ENCODE measurements at places on chromosomes 1 and 21.

DNA sequence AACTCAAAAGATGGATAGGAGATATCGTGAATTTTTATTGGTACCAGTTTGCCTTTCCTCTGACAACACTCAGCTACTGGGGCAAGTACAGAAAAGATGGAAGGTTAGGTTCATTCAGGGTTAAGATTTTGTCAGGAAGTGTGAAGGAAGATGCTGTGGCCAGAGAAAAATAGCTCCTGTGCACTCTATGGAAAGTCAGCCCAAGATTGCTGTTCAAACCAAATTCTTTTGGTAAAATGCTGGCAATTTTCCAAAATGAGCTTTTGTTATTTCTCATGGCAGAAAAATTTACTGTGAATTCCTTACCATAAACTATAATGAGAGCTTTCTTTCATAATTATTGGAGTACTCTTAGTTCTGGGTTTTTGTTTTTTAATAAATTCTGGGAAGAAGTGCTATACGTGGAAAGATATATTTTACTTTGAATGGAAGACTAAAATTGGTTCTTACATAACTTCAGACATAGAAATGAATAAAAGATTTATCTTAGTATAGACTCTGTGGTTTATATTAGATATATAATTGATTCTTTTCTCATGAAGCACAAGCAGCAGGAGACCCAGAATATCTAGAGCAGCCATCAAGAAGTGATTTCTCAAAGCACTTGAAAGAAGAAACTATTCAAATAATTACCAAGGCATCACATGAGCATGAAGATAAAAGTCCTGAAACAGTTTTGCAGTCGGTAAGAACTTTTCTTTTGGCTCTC lies 112.2 kb downstream of the USP25 start:
- peak; percentile 80 for DNase-seq

GRCh38 chr21:36694031-36694515 lies 4.8 kb upstream of the SIM2 start:
- DNase-seq = no peak

DNA sequence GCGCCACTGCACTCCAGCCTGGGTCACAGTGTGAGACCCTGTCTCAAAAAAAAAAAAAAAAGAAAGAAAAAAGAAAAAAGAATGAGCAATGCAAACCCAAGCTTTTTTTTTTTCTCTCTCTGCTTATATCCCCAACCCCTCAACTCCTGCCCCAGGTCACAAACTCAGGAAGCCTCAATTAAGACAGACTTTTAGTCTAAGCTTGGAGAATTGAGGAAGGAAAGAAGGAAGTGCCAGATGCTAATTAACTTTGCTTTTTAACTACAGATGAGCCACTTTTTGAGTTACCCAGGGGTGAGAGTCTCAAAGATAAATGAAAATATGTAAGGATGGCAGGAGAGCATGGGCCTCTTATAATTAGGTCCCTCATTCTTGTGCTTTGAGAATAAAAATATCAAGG lies 33.3 kb downstream of the PIK3CD start:
- DNase-seq = no peak

DNA sequence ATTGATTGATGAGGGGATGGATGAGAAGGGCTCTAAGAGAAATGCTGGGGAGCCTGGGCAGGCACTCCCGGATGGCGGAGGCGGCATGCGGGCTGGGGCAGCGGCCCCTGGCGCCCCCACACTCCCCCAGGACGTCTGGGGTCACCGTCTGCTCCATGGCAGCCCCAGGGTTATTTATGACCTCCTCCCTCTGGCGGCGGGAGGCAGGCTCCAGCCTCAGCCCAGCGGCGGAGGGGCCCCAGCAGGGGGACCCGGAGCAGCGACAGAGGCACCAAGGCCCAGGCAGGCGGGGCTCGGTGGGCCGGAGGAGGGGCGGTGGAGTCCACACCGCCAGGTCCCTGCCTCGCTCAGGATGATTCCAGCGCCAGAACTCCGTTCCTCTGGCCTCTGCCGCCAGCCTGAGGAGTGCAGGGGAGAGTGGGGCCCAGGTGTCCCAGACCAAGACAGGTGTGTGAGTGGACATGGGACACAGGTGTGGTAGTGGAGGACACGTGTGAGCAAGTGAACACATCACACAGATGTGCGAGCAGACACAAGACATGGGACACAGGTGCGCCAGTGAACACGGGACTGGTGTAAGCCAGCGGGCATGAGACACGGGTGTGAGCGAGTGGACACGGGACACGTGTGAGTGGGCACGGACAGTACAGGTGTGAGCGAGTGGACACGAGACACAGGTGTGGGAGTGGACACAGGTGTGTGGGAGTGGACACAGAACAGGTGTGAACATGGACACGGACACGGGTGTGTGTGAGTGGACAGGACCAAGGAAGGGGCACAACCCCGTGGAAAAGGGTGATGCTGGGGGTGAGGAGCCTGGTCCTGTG lies 2.5 kb upstream of the SAMD11 start:
- DNase-seq = peak; percentile 69

DNA sequence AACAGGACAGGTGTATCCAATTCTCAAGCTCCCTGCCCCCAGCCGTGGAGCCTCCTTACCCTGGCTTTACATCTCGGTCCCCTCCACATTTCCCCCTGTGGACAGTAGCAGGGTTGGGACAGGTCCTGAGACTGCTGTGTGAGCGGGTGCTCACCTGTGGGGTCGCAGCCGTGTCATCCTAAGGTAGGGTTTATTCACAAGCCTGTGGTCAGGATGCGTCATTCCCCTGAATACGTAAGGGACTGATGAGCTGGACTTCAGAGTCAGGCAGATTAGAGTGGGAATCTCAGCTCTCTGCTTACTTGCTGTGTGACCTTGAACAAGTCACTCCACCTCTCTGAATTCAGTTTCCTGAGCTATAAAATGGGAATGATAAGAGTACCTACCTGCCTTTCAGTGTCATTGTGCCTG lies 17.7 kb downstream of the ZNF362 start:
- no peak for DNase-seq

- no peak for DNase-seq
These were observed 277.9 kb downstream of the MATN1 start for GRCh38 chr1:30445449-30445848.

GRCh38 chr1:159196543-159196942 lies 8.1 kb upstream of the ACKR1 start:
- no peak for DNase-seq

DNA sequence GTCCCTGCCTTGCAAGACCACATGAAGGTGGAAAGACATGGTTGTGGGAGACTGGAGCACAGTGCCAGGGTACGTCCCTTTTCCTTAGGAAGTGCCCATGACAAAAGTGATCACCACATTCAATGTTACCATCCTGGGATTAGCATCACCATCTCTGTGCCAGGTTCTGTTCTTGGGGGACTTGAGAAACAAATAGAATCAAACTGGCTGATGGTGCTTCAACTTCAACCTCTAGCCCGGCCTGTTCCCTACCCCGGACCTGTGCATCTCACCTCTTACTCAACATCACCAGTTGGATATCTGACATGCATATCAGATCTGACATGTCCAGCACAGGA lies 153.3 kb downstream of the GRIK3 start:
- DNase-seq = no peak

DNA sequence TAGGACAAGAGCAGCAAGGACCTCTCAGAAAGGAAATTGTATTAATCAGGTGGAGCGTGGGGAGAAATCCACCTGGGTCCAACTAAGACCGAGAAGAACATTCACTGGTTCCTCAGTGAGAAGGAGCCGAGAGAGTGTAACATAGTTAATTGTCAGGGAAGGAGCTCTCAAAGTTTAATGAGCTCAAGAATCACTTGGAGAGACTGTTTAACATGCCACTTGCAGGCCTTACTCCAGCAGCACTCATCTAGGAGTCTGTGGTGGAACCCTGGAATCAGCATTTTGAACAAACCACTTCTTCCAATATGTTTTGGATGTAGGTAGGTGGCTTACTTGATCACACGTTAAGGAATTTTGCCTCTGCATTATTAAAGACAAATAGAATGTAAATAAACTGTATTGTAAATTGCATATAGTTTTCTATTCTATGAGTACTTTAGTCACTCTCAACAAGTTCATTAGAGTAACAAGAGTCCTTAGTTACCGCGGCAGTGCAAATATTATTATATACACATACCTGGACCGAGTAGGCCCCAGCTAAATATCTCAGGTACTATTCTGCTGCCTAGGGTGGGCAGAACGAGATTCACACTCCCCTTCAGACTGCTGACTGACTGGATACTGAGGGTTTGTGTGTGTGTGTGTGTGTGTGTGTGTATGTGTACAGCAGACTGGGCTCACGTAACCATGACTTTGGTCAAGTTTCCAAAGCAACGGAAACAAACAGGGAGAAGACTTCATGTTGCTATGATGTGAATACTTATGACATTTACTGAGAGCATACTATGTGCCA lies 203.2 kb upstream of the USP24 start:
- DNase-seq = no peak

GRCh38 chr1:243946253-243946652 lies 96.2 kb upstream of the AKT3 start:
- DNase-seq = no peak

DNA sequence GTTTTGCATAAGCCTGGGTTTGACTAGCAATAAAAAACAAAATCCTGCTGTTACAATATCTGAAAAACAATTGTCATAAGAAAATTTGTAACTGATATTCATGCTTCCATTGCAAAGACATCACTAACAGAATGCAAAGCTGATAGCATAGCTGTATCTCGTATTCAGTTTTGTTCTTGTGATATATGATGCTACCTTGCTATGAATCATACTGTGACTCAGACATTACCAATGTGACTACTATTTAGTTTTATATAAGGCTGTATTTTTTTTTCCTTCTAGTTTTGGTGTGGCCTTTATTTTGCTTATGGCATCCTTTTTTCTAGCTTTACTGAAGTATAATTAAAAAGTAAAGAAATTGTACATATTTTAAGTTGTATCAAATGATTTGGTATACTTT lies 1381.8 kb downstream of the MRPL39 start:
- peak; percentile 11 for DNase-seq

DNA sequence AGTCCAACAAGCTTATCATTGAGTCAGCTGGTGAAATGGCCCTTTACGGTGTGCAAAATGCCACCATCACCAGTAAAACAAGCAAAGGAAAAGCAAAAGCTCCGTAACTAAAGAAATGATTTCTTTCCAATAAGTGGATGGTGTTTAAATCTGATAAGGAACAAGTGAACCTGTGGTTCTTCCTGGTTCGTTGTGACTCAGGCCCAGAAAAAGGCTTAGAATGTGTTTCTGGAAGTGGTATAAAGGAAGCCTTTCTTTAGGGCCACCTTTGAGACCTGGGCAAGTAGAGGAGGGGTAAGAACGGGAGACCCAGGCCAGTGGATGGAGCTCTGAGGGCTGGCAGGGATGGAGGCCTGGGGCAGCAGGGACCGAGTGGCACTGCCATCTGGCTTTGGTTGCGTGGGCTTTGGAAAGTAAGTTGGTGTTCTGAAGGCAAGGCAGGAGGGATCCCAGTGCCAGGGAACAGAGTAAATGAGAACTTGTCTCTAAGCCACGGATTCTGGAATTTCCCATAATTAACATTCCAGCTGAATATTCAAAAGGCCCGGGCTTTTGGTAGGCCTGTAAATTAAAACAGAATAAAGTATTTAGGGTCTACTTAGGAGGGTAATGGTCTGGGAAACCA lies 87.9 kb upstream of the LMO4 start:
- no peak for DNase-seq

- no peak for DNase-seq
These were observed 164.1 kb downstream of the GALNT2 start for GRCh38 chr1:230230948-230231773.

GRCh38 chr1:118900643-118901440 lies 87.3 kb downstream of the TBX15 start:
- DNase-seq = no peak

GRCh38 chr1:184494929-184495328 lies 108.1 kb downstream of the C1orf21 start:
- DNase-seq = no peak

DNA sequence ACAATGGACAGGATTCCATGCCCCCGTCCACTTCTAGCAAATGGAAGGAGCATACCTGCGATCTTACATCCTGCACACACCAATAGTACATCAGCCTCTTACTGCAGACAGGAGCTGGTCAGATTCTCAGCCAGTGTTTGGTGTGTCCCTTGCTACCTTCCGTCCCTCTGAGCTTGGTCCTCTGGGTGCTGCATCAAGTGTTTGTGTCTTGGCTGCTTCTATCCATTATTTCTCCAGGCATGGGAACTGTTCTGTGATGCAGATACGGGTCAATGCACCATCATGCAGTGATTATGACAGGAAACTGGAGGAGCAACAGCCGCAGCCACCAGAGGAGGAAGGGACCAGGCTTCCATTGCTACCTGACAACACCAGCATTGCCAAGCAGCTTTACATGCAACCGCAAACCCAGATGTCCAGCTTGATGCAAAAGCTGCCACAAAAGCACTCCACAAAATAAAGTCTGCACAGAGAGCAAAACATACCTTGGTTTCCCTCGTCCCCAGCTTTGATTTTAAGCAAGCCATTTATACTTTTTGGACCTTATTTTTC lies 21.9 kb upstream of the OVAAL start:
- no peak for DNase-seq

DNA sequence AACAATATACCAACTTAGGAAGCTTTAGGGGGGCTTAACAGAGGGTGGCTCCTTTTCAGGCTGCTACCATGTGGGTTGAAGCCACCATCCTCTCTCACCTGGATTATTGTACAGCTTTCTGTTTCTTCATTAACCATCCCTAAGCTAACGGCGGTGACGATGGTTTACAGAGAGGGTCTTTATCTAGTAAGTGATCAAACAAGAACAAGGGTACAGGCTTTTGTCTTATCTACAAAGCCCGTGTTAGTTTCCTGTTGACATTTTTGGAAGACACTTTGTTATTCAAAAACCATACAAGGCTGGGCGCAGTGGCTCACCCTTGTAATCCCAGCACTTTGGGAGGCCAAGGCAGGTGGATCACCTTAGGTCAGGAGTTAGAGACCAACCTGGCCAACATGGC lies 20.4 kb downstream of the SLC25A33 start:
- no peak for DNase-seq

- no peak for DNase-seq
These were observed 474.0 kb downstream of the SETD4 start for GRCh38 chr21:35586305-35586704.

- no peak for DNase-seq
These were observed 25.3 kb upstream of the CR2 start for GRCh38 chr1:207428783-207429182.

- DNase-seq = peak; percentile 67
These were observed 72.8 kb downstream of the CD2 start for GRCh38 chr1:116826818-116827606.

GRCh38 chr1:200741551-200742207 lies 3.0 kb downstream of the CAMSAP2 start:
- DNase-seq = no peak

DNA sequence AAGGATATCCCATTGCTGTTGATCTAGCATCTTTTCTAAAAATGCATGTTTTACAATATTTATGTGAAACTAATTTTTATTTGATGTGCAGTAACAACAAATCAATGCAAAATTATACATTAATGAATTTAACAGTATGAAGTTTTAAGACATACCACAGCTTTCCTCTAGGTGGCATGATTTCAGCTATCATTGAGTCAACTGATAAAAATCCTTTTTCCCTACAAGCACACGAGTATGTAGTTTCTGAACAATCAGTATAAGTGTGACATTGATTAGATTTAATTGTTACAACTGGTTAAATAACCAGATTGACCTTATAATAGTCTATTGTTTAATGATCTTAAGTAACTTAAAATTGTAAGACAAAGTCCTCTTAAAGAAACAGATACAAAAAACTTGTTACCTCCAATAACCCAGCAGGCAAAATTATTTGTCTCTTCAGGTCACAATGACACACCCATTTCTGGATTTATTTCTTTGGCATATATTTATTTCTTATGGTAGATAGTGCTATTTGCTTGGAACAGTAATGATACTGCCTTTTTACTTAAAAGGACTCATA lies 5.8 kb upstream of the TGFB2 start:
- DNase-seq = peak; percentile 69
